ENCODE measurements at places on chromosomes 4 and X.

DNA sequence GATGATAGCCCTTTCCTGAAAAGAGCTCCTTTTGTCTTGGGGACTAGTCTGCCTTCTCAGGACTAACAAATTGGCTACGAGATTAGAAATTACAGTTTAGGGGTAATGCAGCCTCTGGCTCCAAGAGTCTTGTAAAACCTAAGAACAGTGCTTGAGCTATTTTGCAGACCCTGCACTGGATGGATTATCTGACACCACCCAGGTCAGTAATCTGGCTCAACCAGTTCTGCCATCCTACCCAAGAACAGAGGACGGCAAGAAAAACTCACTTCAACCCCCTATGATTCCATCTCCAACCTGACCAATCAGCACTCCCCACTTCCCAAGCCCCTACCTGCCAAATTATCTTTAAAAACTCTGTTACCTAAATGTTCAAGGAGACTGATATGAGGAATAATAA is 225.1 kb downstream of the FAM47A start:
- no peak for DNase-seq

GRCh38 chrX:48913605-48914366 is 2.3 kb upstream of the SLC35A2 start:
- DNase-seq, result no peak

DNA sequence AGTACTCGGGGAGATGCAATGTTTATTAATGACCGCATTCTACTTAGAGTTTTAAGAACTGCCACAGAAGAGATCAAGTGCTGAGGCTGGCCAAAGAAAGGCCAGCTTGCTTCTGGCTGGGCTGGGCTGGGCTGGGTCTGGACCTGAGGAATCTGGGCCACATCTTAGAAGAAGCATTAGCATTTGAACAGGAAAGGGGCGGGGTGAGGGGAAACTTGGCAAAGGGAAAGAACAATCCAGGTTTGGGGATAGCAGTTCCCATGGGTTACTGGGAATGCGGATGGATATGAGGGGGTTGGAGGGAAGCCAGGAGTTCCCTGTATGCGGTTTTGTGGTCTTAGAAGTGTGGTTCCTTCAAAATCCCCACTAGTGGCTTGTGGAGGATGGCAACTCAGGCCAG is 83.3 kb downstream of the CLDN34 start:
- DNase-seq, result no peak

GRCh38 chr4:158496030-158496741 is 25.5 kb upstream of the RXFP1 start:
- DNase-seq, result peak; percentile 13

- DNase-seq, result no peak
Observed at GRCh38 chrX:15448010-15448639, 45.0 kb downstream of the PIR start.

- DNase-seq, result no peak
Observed at GRCh38 chr4:76582074-76582816, 147.2 kb downstream of the SHROOM3 start.

GRCh38 chr4:179919587-179919986 is 2323.6 kb upstream of the TENM3 start:
- DNase-seq, result no peak

GRCh38 chr4:120963449-120963848 is 40.9 kb upstream of the PRDM5 start:
- DNase-seq, result no peak

GRCh38 chrX:107716118-107716684 is 59.4 kb downstream of the TSC22D3 start:
- DNase-seq, result no peak

DNA sequence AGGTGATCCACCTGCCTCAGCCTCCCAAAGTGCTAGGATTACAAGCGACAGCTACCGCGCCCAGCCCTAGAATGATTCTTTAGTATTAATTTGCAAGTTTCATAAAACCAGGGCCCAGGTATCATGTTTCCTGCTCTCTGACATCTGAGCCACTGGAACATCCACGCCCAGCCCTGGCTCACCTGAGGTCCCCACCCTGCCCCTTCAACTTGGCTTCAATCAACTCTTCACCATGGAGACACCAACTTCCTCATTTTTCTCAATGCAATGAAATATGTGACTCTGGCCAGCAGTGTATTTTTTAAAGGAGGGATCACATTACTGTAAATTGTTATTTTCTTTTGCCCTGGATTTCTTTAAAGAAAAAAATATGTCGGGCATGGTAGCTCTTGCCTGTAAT is 3.9 kb downstream of the PRSS12 start:
- no peak for DNase-seq

- DNase-seq, result no peak
Observed at GRCh38 chr4:111630705-111631104, 514.5 kb upstream of the FAM241A start.

- DNase-seq, result no peak
Observed at GRCh38 chrX:6386837-6387236, 148.1 kb downstream of the VCX3A start.

GRCh38 chr4:143035661-143036060 is 149.1 kb upstream of the USP38 start:
- no peak for DNase-seq

- no peak for DNase-seq
Observed at GRCh38 chr4:48162162-48162561, 28.1 kb upstream of the TXK start.

GRCh38 chrX:74492720-74493201 is 71.5 kb downstream of the SLC16A2 start:
- DNase-seq, result peak; percentile 3

- DNase-seq, result no peak
Observed at GRCh38 chr4:90584051-90584450, 456.9 kb downstream of the CCSER1 start.

DNA sequence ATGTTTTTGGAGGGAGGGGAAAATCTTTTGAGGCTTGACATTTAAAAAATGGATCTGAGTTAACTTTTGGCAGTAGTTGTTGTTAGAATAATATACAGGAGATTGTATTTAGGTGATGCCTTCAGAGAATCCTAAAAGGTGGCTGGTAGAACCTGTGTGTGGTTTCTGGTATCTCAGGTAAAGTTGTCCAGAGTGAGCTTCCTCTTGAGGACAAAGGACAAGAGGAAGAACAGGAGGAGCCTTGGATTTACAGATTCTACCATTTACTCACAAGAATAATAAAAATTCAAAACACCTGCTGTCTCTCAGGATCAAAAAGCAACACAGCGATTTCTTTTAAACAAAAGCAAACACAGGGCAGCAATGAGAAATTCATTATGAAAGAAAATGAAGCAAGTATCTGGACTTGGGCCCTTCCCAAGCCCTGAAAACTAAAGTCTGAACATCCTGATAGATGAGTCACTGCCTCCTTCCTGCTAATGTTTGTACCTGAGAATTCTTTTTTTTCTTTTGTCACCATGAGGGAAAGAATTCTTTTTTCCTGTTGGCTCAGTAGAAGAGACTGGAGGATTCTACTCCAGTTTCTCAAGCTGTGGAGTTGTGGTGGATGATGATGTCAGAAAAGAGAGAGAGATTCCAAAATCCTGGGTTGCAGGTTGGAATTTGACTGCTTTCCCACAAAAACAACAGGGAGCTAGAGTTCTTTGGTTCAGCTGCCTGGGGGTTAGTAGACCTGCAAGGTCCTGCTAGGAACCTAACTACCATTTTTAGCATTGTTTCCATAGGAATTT is 31.5 kb upstream of the RAPGEF2 start:
- DNase-seq, result no peak

Data from stimulated activated CD4-positive, alpha-beta T cell treated with anti-CD3 and anti-CD28 coated beads, Interleukin-1b, Interleukin-23, amount 100 ng/mL, for 48 hours (primary cell).